CD4-positive, alpha-beta T cell treated with Interleukin-15 for 4 hours (primary cell): ENCODE measurements at places on chromosomes 2 and 18.

DNA sequence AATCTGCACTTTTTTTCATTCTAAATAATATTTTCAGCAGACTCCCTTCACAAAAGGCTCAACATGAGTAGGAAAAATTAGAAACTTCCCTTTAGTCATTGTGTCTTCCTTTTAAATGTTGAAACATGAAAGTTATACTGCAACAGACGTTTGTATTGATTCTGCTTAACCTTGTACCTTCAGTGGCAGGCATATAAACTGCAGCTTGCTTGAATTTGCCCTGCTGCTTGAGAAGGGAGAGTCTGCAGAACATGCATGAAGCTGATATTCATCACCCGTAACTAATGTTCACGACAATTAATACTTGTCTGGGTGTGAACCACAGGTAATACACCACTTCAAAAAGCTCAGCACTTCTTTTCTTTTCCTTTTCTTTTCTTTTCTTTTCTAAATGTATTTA, 294.7 kb upstream of the LRP1B start:
- DNase-seq: no peak

DNA sequence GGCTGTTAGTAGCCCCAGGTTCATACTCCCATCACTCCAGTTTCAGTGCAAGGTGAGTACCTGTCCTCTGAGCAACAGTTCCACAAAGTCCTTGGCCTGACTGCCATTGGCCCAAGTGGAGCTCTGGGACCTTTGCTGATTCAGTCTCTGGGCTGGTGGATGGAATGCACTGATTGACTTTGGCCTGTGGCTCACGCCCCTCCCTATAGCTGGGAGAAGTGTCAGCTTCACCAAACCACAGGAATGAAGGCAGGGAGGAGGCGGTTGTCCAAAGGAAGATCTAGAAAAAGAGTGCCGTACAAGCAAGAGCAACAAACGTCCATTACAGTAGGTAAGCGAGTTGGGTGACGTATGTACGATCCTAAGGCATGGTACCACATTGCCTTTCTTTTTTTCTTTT, 34.0 kb downstream of the QPCT start:
- DNase-seq: no peak

GRCh38 chr2:35510636-35511035, 844.9 kb upstream of the CRIM1 start:
- no peak for DNase-seq

DNA sequence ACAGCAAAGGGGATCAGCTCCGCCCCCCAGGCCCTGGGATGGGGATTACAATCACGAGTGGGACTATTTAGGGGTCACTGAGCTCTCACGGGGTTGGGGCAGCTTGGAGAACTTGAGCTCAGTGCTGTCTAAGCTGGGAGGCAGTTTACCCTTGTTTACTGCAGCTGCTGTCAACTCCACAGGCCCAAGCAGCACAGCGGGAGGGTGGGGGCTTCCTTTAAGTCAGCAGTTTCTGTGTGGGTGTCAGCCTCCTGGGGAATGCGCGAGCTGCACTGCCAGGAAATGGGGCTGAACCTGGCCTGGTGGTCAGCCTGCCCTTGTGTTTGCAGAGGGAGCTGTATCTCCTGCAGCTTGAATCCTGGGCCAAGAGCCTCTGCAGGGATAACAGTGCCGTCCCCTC, 29.8 kb downstream of the TOGARAM2 start:
- DNase-seq: peak; percentile 37

DNA sequence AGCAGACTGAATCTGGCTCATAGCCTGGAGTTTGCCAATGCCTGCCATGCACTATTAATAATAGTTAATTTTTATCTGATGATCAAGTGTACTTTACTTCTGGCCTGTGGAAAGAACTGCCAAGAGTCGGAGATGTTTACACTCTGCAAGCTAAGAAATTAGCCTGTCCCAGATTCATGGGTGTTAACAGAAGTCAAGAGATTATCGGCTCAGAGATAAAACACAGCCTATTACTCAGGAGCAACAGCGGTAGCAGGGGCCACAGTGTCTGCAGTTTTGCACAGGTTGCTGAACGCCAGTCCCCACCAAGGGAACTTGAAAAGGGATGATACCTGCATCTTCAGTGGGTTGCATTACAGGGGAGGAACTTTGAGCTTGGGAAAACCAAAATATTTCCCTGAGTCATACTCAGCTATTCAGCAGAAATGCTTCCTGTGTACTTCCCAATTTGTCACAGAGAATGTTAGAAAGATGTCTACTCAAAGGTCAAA, 4.3 kb upstream of the ADI1 start:
- DNase-seq: no peak

GRCh38 chr2:176079831-176080539, 3.8 kb downstream of the EVX2 start:
- DNase-seq: no peak

DNA sequence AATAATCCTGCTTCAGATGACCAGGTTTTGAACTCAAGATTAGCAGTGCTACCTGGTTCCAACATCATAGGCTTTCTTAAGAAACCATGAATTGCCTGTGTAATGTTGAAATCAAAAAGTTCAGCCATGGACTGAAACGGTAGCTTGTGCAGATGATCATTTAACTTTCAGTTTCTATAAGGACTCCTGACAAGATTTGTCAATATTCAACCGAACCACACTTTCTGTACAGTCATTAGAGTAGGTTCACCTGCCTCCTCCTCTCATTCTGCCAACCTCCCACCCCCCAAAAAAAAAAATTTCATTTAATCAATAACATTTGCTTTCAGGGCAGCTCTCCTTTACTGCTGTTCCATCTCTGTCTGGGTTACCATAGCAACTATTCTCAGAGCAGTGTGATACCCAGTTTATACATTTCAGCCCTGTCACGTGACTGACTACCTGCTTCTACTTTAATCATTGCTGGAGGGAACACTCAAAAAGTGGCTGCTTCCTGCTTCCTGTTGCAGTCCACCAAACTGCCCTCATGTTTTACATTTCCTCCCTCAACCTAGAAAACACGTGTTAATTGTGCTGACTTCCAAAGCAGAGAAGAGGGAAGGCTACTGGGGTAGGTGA, 275.5 kb downstream of the SS18 start:
- DNase-seq: no peak

DNA sequence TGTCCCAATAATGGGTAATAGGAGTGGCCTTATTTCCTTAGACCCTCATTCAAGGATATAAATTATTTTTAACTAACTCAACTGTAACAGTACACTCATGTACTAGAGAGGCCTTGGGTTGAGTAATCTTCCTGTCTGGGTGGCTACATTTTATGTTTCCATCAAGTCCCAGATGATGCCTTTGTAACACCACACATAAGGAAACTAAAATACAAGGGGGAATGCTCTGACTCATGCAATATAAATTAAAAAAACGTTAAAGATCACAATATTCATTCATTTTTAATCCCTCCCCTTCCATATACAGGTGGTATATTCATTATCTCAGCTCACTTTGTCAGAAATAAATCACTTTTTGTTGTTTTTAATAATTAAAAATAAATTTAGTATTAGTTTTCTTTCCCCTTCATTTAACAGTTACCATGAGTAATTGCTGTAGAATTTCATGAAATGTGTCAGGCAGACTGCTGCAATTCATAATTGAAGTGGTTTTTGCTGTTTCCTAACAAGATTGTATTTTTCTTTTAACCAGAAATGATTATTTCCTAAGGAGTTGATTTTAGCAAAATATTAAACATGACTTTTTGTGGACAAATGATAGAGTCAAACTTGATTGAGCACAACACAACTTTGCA, 1403.6 kb downstream of the SUCLG1 start:
- no peak for DNase-seq

- no peak for DNase-seq
These were observed 224.3 kb downstream of the NDUFA10 start for GRCh38 chr2:239800785-239801386.

- peak; percentile 42 for DNase-seq
These were observed 23.6 kb downstream of the FZD5 start for GRCh38 chr2:207746131-207746530.

GRCh38 chr2:222652491-222653255, 3.2 kb downstream of the FARSB start:
- peak; percentile 12 for DNase-seq

DNA sequence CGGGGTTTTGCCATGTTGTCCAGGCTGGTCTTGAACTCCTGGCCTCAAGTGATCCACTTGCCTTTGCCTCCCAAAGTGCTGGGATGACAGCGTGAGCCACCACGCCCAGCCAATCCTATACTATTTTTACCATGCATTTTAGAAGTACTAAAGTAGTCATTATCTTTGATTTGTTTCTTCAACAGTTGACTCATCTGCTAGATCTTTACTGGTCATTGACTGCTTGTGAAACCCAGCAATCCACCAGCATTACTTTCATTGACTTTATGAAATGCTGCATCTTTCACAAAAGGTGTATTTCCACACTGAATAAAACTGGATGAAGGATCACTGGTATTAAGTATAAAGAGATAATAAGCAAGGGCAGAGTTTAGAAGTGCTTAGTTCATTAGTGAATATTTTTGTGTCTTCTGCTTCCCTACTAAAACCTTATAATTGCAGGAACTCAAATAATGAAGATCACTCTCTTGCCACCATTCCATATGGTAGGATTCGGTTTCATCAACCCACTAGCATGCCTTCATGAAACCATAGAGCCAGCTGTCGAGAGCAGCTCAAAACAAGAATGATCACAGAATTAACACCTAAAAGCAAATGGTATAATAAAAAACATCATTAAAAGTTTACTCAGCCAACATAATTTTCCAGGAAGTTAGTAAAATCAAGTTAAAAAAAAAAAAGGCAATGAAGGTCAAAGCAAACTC, 33.1 kb downstream of the IRS1 start:
- no peak for DNase-seq

GRCh38 chr2:197078535-197078934, 152.0 kb upstream of the PGAP1 start:
- no peak for DNase-seq

DNA sequence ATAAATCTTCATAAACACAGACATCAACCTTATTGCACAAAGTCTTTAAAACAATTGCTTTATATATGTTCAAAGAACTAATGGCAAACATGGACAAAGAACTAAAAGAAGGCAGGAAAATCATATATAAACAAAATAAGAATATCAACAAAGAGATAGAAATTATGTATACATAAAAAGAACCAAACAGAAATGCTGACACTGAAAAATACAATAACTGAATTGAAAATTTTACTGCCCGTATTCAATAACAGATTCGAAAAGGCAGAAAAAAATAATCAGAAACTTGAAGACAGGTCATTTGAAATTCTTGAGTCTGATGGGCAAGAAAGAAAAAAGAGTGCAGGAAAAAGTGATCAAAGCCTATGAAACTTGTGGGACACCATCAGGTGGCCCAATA, 22.0 kb upstream of the TFCP2L1 start:
- no peak for DNase-seq

DNA sequence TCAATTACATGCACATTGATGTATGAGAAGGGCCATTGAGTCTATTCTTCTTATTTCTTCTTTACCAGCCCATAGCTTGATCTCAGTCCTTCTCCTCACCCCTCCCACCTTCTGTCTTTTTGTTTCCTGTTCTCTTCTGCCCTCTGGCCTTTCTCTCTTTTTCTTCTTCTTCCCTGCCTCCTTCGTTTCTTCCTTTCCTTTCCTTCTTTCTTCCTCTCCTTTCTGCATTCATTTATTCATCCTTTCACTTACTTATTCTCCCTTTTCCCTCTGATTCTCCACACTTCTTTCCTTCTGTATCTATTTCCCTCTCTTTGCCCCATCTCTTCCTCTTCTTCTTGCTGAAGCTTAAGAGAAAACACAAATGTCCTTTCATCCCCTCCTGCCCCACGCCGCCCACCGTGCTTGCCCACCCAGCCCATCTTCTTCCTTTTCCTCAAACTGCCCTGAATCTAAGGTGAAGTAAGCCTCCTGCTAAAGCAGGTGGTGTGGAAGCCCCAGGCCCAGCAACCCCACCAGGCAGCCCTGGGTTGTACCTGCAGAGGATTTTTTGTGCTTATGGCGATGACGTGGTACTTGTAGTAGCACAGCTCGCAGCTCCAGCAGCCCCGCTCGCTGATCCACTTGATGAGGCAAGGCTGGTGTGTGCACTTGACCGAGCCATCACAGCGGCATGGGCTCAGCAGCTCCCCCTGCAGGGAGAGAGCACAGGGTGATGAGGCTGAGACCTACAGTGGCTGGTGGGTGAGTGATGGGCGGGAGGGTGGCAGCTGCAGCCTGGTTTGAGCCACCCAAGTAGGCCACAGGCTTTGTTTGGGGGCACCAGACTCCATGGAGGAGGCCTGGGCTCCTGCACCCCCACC, 89.0 kb downstream of the MARCHF4 start:
- DNase-seq: no peak

- no peak for DNase-seq
These were observed 15.9 kb downstream of the SMAD7 start for GRCh38 chr18:48934723-48935432.

DNA sequence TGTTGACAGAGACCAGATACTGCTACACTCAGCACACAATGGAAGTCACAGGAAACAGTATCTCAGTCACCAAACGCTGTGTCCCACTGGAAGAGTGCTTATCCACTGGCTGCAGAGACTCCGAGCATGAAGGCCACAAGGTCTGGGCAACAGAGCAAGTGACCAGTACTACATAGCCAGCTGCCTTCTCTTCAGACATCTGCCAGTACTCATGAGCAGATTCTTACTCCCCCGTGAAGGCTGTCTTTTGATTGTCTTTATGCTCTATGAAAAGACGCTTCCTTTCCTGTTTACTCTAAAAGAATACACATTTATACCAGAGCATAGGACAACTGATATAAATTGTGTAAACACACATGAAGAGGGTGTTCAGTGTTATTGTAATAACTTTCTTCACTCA, 118.9 kb downstream of the MMADHC start:
- DNase-seq: no peak

DNA sequence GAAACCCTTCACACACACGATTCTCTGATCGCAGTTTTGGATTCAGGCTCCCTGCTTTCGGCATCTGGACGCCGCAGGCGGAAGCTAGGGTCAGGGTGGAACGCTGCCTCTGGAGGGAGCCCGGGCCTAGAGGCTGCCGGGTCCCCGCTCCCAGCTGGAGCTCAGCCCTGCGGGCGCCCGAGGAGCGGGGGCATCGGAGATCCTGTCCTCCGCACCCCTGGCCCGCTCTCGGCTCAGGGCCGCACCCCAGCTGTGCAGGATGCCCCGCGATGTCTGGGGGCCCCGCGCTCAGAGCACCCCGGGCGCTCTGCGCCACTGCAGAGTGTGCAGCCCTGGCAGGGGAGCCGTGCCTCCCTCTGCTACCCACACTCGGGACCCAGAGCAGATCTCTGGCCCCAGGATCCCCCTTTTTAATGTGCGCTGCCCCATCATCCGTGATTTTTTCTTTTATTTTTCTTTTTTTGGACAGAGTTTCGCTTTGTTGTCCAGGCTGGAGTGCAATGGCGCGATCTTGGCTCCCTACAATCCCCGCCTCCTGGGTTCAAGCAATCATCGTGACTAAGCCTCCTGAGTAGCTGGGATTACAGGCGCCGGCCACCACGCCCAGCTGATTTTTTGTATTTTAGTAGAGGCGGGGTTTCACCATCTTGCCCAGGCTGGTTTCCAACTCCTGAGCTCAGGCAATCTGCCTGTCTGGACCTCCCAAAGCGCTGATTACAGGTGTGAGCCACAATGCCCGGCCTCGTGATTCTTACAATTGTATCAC, 54.8 kb upstream of the TUBA3E start:
- DNase-seq: no peak

DNA sequence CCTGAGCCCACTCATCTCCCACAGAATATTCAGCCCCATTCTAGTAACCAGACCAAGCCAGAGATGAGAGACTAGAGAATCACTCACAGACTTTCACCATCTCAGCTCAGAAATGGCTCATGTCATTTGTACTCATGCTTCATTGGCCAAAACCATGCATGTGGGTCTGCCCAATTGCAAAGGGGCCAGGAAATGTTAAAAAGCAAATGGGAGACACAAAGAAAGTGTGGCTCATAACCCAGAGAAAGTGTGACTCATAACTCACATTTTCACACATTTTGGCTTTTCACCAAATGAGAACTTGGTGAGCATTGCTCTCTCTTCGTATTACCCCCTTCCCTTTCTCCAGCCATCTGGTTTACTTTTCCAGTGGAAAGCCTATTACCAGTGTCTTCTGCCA, 66.2 kb downstream of the MDH1 start:
- no peak for DNase-seq
